ENCODE measurements at places on chromosomes 16 and 17.

- no peak for DNase-seq
Measured at GRCh38 chr17:41814195-41814594, 1.4 kb downstream of the FKBP10 start.

- DNase-seq: no peak
Measured at GRCh38 chr17:39213852-39214251, 11.9 kb downstream of the STAC2 start.

GRCh38 chr16:50697881-50698767 is 4.7 kb downstream of the NOD2 start:
- no peak for DNase-seq

DNA sequence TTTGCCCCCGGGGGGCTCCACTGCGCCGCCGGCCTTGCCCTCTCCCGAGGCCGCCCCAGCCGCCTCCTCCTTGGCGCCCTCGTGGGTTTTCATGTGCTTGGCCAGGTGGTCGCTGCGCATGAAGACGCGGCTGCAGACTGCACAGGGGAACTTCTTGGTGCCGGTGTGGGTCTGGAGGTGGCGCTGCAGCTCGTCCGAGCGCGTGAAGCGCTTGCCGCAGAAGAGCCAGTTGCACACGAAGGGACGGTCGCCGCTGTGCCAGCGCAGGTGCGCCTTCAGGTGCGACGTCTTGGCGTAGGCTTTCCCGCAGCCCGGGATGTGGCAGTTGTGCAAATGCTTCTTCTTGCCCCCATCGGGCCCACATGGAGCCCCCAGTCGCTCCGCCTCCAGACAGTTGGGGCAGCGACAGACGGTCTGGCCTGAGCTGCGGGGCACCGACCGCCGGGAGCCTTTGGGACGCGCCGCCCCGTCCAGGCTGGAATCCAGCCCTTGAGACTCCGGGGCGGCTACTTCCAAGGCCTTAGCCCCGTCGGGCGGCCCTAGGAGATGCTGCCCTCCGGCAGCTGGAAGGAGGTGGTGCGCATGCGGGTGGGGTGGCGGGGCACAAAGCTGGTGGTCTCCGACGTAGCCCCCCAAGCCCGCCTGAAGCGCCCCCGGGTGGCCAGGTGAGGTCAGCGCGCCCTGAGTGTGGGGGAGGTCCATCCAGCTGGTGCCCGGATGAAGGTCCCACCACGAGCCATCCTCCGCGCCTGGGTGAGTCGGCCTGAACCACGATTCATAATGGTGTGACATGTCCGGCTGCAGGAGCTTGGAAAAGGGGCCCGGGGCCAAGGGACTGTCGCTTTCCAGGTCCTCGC is 3.4 kb downstream of the SP6 start:
- DNase-seq: no peak

GRCh38 chr17:79774561-79774975 is 3.4 kb upstream of the CBX2 start:
- no peak for DNase-seq

DNA sequence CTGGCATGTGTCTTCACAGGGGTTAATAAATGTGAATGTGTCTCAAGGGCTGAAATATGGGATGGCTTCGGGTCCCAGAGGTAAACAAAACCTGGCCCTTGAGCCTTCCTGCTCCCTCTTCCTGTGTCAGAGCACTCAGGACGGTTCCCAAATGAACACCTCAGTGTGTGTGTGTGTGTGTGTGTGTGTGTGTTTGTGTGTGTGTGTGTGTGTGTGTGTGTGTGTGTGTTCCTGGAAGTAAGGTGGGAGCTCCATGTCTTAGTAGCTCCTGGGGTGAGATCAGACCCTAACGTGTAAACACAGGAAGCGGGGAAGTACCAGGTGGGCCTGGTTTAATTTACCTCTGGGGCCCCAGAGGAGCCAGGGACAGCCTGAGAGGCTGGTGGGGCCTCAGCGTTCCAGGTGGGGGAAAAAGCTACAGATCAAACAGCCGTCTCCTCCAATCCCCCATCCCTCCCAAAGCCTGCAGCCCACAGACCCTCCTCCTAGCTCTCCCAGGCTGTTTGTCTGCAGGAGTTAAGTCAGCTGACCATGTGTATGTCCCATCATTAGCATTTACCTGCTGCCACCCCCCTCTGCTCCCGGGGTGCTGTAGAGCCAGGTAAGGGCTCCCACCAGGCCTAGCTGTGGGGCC is 6.1 kb downstream of the KIF19 start:
- no peak for DNase-seq

DNA sequence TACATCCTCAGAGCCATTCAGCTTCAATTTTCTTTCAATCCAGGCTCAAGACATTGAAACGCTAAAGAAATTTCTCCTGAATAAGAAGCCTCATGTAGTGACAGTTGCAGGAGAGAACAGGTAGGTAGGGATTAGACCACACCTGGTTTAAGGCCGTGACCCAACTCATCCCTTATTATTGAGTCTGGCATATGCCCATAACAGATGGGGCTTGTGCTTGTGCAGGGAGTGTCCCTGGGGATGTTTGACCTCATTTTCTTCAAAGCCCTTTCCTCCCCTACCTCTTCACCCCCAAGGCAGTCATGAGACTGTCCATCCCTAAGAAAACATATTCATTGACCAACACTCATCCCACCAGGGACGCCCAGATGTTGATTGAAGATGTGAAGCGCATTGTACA is 24.3 kb downstream of the SUPT6H start:
- no peak for DNase-seq

DNA sequence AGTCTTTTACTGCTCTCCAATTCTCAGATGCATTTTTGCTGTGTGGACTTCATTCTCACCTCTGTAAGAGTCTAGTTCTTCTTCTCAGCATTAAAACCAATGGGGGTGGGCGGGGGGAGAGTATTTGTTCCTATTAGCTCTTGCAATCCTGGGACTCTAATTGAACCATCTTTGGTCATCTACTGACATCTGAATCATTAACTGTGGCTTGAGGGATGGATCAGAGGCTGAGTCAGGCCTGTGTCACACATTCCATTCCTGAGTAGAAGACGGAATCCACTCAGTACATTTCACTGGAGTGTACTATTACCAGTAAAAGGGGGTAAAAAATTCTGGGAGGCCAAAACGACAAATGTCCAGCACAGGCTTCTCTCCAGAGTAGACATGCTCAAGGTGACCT is 12.8 kb upstream of the ZNF23 start:
- DNase-seq: no peak

GRCh38 chr17:7560172-7561027 is 1.3 kb upstream of the SENP3 start:
- DNase-seq: peak; percentile 65

- DNase-seq: no peak
Measured at GRCh38 chr16:56708525-56709442, 21.1 kb upstream of the NUP93 start.

GRCh38 chr17:15112846-15113617 is 152.1 kb downstream of the PMP22 start:
- DNase-seq: no peak

DNA sequence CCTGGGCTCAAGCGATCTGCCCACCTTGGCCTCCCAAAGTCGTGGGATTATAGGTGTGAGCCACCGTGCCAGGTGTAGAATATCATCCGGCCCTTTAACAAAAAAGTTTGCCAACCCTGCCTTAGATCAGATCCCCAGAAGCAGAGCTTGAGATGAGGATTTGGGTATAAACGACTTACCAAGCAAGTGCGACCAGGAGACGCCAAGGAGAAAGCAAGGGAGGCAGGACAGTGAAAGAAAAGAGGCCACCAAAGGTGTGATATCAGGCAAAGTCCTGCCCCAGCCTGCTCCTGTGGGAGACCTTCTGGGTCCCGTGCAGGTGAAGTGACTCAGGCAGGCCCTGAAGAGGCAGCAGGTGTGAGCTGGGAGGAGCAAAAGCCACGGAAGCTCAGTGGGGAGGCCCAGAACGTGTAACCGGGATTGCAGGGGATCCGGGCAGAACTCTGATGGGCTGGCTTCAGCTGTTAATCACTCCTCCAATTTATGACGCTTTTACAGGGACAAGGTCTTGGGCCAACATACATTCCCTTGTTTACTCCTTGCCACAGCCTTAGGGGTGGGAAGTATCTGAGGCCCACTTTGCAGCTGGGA is 14.1 kb upstream of the CALB2 start:
- DNase-seq: no peak

DNA sequence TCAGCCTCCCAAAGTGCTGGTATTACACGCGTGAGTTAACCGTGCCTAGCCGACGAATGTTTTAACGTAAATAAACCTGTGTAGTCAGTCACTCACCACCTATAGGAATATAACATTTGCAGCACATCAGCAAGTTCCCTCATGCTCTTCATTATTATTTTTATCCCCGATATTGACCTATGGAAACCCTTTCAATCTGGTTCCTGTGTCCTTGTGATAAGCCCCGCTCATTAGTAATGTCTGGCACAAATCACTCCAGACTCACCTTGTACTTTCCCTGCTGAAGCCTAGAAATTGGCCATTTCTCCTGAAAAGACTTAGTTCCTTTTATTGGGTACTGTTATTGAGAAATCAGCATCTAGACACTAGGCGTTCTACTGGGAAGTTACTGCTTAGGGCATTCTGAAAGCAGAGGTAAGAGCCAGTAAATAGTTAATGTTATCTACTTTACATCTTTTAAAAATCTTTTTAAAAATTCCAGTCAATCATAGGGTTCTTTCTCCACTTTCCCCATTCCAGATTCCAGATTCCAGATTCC is 1.5 kb upstream of the PHKG2 start:
- DNase-seq: no peak

DNA sequence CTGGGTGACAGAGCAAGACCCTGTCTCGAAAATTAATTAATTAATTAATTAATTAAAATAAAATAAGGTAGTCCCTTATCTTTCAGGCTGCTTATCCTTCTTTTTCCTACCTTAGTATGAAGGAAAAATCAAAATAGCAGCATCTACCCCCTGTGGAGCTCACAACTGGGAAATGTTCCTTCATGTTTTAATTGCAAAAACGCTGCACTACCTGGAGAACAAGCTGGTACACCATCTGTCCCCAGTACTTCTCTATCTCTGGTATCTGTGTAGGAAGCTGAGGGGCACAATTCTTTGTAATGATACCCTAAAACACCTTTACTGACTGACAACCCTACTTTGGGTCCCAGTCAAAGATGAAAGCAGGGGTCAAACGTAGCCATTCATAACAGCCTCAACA is 55.1 kb upstream of the MNT start:
- DNase-seq: no peak

DNA sequence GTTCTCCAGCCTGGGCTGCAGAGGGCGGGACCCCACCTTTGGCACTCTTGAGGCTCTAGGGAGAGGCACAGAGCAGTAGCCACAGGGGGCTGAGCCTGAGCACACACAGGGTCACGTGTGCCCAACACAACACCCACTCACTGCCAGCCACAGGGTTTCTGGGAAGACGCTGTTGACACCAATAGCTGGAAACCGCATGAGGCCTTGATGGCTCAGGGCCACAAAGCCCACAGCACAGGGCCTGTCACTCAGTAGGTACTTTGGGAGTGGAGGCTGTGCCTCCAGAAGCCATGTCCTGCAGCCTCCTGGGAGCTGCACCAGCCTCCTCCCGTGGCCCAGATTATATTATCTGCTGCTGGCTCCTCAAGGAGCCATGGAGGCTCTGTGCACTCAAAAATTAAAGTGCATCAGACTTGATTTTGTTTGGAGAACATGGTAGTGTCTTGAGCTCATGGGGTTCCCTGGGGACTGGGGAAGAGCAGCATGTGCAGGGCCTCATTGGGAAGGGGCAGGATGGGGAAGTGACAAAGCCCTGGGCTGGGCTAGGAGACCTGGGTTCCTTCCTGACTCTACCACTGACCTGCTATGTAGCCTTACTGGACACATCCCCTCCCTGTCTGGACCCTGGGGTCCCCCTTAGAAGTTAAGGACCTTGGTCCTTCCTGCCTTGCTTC is 12.5 kb upstream of the SREBF1 start:
- DNase-seq: no peak

GRCh38 chr16:51431517-51432241 is 280.6 kb upstream of the SALL1 start:
- DNase-seq: no peak

- DNase-seq: no peak
Measured at GRCh38 chr17:72332367-72332766, 211.5 kb downstream of the SOX9 start.

- DNase-seq: no peak
Measured at GRCh38 chr17:73940511-73940910, 263.0 kb upstream of the RPL38 start.

- DNase-seq: no peak
Measured at GRCh38 chr16:31364421-31364820, 9.4 kb downstream of the ITGAX start.

GRCh38 chr16:1745181-1745899 is 26.0 kb downstream of the NME3 start:
- DNase-seq: no peak

DNA sequence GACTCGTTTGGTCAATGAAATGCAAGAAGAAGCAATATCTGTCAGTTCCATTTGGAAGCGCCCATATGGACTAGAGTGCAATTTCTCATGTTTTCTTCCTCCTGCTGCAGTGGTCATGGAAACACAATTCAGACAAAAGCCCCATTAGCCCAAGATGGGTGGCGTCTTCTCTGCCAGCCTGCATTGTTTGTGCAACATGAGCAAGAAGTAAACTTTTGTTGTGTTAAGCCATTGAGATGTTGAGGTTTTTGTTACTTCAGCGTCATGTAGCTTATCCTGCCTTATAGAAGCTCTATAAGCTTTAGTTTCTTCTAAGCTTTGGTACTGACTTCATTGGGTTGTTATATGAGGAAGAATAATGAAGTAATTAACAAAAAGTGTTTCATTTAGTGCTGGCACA is 137.4 kb downstream of the NPIPB5 start:
- DNase-seq: no peak
